ENCODE measurements at places on chromosomes 7 and 10. TPM values are rescaled to one million over a fixed set of nuclear protein-coding genes. Genes with fewer than 3 reads are reported as not detected.

Gene ATRNL1
- 12.5 TPM for total RNA-seq

Gene TMEM236
- 0.22 TPM for total RNA-seq

Gene SUMF2
- 234 TPM for total RNA-seq

Gene ATP6V0A4
- total RNA-seq = not detected

Gene TRIM73
- 1.7 TPM for total RNA-seq

Gene RARRES2
- total RNA-seq = 0.32 TPM

Gene KCNMA1
- 145 TPM for total RNA-seq

Gene SCRN1
- 87.4 TPM for total RNA-seq

Gene ELOVL3
- total RNA-seq = 0.65 TPM

Gene CDHR3
- 7.8 TPM for total RNA-seq

Gene INMT
- 0.65 TPM for total RNA-seq

Gene HOXA10
- total RNA-seq = 30.6 TPM

Gene GRID1
- not detected for total RNA-seq

Gene ELAPOR2
- total RNA-seq = 4.7 TPM

Gene GIMAP5
- total RNA-seq = not detected

Gene EIF4H
- 269 TPM for total RNA-seq

Gene PTF1A
- not detected for total RNA-seq

Gene GDF2
- not detected for total RNA-seq

Gene OR9A2
- total RNA-seq = 0.22 TPM

Gene AGFG2
- 9.4 TPM for total RNA-seq

Gene GATA3
- total RNA-seq = 0.11 TPM

Gene OPTN
- total RNA-seq = 121 TPM

Gene TAS2R4
- total RNA-seq = 3.8 TPM

Gene C10orf53
- not detected for total RNA-seq

Gene UTF1
- total RNA-seq = not detected

Gene BTAF1
- 47.2 TPM for total RNA-seq

Gene GBX1
- not detected for total RNA-seq

Gene CYP3A4
- total RNA-seq = not detected

Gene TMEM273
- total RNA-seq = not detected

Gene LDB3
- total RNA-seq = 0.11 TPM

Gene PLAU
- total RNA-seq = 42.2 TPM

Gene GCK
- 0.22 TPM for total RNA-seq

Gene UNCX
- total RNA-seq = not detected

Gene AIFM2
- 9.1 TPM for total RNA-seq

Gene IDI2
- total RNA-seq = not detected

Gene PRR15
- not detected for total RNA-seq

Gene C10orf62
- total RNA-seq = 0.32 TPM

Gene CALCR
- not detected for total RNA-seq

Gene MYOF
- total RNA-seq = 400 TPM

Gene RBM20
- total RNA-seq = 0.39 TPM

Gene INA
- total RNA-seq = 0.13 TPM

Gene FLNC
- 18.4 TPM for total RNA-seq

Gene OIT3
- total RNA-seq = 0.43 TPM

Gene SLC39A12
- total RNA-seq = under 0.01 TPM

Gene PTPRN2
- total RNA-seq = 0.26 TPM

Gene PON1
- under 0.01 TPM for total RNA-seq

Gene SFRP4
- total RNA-seq = 59.5 TPM

Gene VPS37D
- total RNA-seq = 2.7 TPM

Gene VPS26A
- 50.3 TPM for total RNA-seq

Gene C10orf67
- total RNA-seq = not detected

Gene SFMBT2
- total RNA-seq = 2.9 TPM

Gene GRM3
- not detected for total RNA-seq

Gene HABP2
- total RNA-seq = not detected

Data from articular chondrocyte of knee joint (primary cell).